ENCODE measurements at places on chromosomes 11 and 22.

GRCh38 chr22:23514322-23515038 lies 65.6 kb downstream of the IGLL1 start:
- no peak for DNase-seq

GRCh38 chr22:46752286-46752987 lies 10.0 kb upstream of the TBC1D22A start:
- DNase-seq, result no peak

DNA sequence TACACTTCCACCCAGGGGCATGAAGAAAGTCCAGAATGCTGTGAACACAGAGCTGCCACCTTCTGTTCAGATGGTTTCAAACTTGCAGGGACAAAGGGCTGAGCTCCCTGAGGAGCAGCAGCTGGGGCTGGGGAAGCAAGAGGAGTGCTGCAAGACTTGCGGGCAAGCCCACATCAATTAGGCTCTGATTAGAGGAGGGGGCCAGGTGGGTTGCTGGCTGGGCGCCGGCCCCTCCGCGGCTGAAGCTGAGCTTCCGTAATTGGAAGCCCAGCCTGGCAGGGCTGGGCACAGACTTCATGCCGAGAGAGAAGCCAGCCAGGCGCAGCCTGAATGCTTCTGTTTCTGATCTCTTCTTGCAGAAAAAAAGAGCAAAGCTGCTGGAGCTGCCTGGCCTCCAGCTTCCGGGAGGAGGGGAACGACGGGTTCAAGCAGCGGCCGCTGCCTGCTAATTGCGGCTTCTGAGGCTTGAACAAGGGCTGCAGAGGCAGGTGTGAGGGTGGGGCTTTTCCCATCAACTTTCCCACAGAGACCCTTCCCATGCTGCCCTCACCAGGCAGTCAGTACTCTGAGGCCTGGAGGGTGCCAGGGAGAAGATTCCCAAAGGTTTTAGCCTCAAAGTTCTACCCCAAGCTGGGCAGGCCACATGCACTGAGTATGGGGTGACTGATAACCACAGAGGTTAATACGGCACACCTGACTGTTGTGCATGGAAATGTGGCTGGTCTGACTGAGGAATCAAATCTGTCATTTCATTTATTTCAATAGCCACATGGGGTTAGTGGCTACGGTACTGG lies 91.1 kb upstream of the LMO1 start:
- no peak for DNase-seq

DNA sequence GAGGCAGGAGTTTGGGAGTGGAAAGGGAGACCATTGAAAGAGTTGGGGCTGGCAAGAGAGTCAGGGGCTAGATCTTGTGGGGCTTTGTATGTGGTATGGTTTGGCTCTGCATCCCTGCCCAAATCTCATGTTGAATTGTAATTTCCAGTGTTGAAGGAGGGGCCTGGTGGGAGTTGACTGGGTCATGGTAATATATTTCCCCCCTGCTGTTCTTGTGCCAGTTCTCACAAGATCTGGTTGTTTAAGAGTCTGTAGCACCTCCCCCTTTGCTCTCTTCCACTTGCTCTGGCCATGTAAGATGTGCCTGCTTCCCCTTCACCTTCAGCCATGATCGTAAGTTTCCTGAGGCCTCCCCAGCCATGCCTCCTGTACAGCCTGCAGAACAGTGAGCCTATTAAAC lies 10.1 kb upstream of the RAB3IL1 start:
- no peak for DNase-seq

GRCh38 chr22:45540122-45540521 lies 37.4 kb downstream of the FBLN1 start:
- DNase-seq, result no peak

DNA sequence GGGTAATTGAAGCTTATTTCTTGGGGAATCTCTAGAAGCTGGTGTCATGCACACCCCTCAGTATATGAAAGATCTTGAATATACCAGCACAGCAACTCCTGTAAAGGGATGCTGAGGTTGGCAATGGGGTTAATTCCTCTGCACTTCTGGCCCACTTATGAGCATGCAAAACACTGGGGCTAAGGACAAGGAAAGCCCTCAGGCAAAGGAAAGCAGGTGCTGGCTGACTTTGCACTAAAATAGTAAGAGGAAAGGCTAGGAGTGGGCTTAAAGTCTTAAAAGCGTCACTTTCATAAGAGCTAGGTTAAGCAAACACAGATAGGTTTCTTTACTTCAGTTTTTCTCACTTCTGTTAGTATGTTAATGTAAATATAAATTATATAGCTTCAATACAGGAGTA lies 572.6 kb upstream of the LUZP2 start:
- no peak for DNase-seq

DNA sequence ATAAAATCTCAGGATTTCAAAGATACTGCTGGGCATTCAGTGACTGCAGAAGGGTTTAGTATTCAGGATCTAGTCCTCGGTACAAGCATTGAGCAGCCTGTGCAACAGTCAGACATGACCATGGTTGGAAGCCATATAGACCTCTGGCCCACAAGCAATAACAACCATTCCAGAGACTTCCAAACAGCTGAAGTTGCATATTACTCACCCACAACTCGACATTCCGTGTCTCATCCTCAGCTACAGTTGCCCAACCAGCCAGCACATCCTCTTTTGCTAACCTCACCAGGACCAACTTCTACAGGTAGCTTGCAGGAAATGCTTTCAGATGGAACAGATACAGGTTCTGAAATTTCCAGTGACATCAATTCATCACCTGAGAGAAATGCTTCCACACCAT lies 156.8 kb downstream of the C11orf91 start:
- DNase-seq, result no peak

Measured in stimulated activated CD4-positive, alpha-beta T cell treated with anti-CD3 and anti-CD28 coated beads, Interleukin-15, amount 100 ng/mL, for 1 hour (primary cell).